Left cardiac atrium (tissue), 4 donors: ENCODE measurements at places on chromosomes 13 and 19. TPM values are rescaled to one million over a fixed set of nuclear protein-coding genes. Genes with fewer than 3 reads are reported as not detected.

ICAM4 gene
- 0.85 TPM for total RNA-seq

IZUMO1 gene
- total RNA-seq, result 0.29 TPM

DNA sequence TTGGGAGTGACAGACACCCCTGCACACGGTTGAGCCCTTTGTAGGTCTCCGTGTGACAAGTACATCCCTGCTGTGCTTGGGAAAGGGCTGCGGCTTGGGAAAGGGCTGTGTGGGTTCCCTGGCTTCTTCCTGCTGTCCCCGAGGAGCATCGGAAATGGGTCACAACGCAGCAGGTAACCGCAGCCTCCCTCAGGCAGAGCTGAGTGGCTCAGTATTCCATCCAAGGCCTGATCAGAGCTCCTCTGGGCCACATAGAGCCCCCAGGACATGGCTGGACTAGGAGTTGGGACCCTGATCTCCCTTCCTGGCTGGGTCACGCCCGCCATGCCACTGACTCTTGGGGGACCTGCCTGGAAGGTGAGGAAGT lies 16.3 kb downstream of the TECR start:
- no peak for DNase-seq

DNA sequence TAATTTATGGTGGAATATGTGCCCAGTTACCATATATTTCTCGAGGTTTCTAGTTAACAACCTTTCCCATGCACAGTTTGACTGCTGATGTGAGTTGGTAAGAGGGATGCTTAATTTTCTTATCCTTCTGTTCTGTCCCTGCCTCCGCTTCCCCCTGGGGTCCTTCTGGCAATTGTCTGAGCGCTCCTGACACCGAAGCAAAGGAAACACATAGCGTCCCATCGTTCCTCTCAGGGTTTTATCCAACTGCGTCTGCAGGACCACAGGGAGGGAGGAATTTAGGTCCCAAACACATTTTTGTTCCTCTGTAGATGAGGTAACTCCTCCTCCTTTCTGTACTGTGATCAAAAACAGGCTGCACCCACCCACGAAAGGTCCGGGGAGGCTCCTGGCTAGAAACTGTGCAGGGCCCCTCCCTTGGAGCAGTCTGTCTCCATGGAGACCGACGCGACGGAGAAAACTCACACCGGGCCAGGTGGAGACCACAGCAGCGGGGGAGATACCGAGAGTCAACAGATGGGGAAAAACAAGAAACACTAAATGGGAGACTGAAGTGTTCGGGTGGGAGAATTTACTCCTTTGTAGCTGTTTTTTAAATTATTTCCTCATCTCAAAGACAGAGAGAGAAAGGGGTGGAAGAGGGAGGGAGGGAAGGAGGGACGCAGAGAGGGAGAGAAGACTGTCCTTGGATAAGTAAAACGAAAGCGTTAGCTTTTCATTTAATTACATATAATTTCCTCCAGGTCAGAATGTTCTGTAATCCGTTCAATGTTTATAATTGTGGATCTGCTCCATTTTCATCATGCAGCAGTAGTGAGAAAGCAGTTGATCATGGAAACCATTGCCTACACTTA lies 191.8 kb upstream of the NBEA start:
- no peak for DNase-seq

GRCh38 chr19:12723641-12724426 lies at the start of gene TNPO2:
Gene TNPO2, minus strand, starts transcription at chr19:12723932. Its CDS starts 2,955 bp downstream, at chr19:12720977.
- peak; percentile 68 for DNase-seq

GRCh38 chr13:112873851-112874750 lies 94.9 kb upstream of the MCF2L start:
- DNase-seq, result peak; percentile 85

GRCh38 chr19:33157906-33158305 lies 26.0 kb downstream of the WDR88 start:
- DNase-seq, result no peak

GRCh38 chr19:29618871-29619270 lies 12.8 kb downstream of the POP4 start:
- DNase-seq, result no peak

ATP4B gene
- total RNA-seq, result not detected

GRCh38 chr13:25175431-25175830 lies 3.3 kb upstream of the AMER2 start:
- no peak for DNase-seq

- no peak for DNase-seq
These were observed 92.2 kb downstream of the SLC7A1 start for GRCh38 chr13:29503041-29503837.

ANKLE1 gene
- 0.37 TPM for total RNA-seq

- no peak for DNase-seq
These were observed 7.1 kb downstream of the MATK start for GRCh38 chr19:3778899-3779723.

GRCh38 chr19:36115453-36116343 lies at the start of gene TBCB:
Gene TBCB, plus strand, starts transcription at chr19:36115468. Its CDS starts 93 bp downstream, at chr19:36115561.
- DNase-seq, result peak; percentile 86

GRCh38 chr19:17333611-17334413 lies 843 bp downstream of the ANO8 start:
- no peak for DNase-seq

HSPH1 gene
- 49.0 TPM for total RNA-seq

- no peak for DNase-seq
These were observed 802.8 kb downstream of the DIAPH3 start for GRCh38 chr13:59360916-59361315.

DNA sequence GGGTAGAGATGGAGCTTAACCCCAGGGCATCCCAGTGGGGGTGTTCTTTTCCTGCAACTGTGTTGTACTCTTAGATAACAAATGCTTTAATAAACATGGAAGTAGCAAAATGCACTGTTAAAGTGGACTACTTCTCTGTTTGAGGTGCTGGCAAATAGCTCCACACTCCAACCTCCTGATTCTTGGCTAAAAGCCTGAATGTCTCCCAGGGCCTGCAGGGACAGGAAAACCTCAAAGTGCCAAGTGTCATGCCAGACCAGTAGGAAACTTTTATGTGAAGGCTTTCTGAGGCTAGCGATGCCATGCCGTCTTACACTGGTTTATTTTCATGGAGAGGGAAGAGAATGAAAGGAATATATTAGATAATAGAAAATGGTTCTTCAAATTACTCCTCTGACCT lies 6.8 kb downstream of the FREM2 start:
- DNase-seq, result no peak

- DNase-seq, result no peak
These were observed 62.1 kb downstream of the ING1 start for GRCh38 chr13:110775576-110775975.

LPAR2 gene
- total RNA-seq, result 2.6 TPM

- DNase-seq, result no peak
These were observed 3.2 kb downstream of the PCSK4 start for GRCh38 chr19:1486720-1487575.

- no peak for DNase-seq
These were observed 2.2 kb downstream of the TSC22D1 start for GRCh38 chr13:44573790-44574465.

VSTM1 gene
- 0.29 TPM for total RNA-seq

GRCh38 chr13:51311231-51311630 lies 28.3 kb upstream of the SERPINE3 start:
- DNase-seq, result no peak

DNA sequence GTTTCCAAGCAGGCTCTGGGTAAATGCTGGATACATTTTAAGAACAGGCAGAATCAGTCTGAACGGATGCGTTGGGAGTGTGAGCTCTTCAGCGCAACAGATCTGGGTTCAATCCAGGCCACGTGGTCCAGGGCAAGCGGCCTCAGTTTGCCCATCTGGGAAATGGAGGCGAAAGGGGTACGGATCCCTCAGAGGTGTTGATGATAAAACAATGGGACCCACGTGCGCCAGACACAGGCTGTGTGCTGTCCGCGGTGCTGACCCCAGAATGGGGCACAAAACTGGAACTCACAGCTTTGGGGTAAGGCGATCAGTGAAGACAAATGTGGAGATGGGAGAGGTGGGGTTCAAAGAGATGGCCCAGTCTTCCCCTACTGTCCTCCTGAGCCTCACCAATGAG lies 13.1 kb upstream of the PDE4C start:
- DNase-seq, result no peak
